Occipital lobe (tissue), 3 donors: ENCODE measurements at places on chromosomes 4 and X.
A peak's percentile ranks its signal among the peaks of the same experiment; 100 is the strongest.

GRCh38 chrX:153875391-153876111 lies 10.4 kb downstream of the L1CAM start:
- no peak for DNase-seq

DNA sequence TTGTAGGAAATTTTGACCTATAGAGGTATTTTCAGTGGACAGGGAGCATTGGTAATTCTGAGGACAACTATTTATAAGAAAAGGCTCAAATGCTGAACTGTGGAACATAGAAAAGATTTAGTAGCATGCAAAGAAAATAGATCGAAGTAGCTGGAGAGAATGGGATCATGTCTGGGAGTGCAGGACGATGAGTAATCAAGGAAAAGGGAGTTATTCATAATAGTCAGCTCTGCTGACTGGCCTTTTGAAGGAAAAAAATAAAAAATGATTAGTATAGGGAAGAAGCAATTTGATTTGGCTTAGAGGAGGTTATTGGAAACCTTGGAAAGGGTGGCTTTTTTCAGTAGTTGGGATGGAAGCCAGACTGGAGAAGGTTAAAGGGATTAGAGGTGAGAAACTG lies 22.9 kb upstream of the ANK2 start:
- no peak for DNase-seq

GRCh38 chrX:13938829-13939530 lies 90.7 kb downstream of the GEMIN8 start:
- DNase-seq = no peak

- DNase-seq = no peak
Measured at GRCh38 chrX:106302304-106302703, 134.2 kb downstream of the PWWP3B start.

DNA sequence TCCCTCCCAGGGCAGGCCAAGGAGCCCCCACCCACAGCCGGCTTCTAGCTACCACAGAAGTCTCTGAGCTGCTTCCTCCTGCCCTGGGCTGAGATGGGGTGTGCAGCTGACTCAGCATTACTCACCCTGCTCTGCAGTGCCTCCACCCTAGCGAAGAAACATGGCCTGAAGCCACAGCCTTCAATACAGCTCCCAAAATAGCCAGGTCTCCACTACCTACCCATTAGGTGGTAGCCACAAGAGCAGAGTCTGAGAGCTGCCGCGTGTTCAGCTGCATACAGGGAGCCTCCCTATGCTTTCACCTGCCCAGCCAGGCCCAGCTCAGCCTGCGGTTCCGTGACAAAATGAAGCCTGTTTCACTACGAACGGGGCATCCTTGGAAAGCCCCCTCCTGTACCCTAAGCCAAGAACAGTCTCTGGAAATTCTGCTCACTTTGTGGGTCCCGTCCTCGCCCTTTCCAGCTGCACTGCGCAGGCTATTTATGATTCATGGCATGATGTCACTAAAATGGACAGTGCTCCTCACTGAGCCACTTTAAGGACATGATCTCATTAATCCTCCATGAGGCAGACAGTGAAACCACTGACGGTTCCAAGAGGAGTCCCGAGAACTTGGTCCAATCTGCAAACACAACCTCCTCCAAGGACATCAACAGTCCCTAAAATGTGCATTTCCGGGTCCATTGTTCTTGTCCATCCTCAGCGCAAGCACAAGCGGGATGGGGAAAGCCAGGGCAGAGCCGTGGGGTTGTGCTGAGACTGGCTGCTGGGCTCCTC lies 20.2 kb downstream of the WDR1 start:
- DNase-seq = peak; percentile 44

GRCh38 chr4:76995776-76996175 lies 46.2 kb downstream of the SEPTIN11 start:
- no peak for DNase-seq

DNA sequence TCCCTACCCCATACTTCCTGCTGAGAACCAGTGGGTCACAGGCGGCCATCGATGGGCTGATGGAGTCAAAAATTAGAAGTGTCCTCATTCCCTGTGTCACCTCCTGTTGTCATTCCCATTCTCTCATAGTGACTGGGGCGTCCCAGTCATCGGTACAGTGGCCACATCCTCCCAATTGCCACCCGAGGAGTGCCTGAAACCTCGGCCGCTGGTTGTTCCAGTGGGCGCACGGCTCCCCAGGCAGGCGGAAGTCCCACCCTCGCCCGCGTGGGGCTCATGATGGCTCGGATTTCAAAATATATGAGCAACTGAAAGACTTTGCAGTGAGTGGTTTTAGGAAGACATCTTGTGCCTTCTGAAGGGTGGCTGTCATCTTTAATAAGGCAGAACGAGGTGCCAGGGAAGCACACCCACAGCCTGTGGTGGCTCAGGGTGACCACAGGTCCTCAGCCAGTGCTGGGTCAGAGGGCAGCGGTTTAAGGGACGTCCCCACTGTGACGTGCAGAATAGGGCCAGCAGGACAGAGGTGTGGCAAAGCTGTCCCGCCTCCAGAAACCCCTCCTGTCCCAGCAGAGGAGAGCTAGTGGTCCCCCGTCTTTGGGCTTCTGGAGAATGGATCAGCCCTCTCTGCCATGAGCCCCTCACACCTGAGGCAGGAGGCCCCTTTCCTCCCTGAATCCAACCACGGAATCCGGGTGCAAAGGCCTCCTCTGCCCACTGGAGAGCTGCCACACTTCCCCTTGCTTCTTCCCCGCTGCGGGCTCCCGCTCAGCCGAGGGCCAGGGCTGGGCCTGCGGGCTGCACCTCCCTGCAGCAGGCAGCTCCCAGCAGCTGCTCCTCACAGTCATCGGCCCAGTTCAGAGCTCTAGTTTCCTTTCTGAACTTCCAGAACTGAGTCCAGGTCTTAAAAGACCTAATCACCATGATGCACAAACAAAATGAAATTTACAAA lies 90.4 kb downstream of the ABLIM2 start:
- no peak for DNase-seq

DNA sequence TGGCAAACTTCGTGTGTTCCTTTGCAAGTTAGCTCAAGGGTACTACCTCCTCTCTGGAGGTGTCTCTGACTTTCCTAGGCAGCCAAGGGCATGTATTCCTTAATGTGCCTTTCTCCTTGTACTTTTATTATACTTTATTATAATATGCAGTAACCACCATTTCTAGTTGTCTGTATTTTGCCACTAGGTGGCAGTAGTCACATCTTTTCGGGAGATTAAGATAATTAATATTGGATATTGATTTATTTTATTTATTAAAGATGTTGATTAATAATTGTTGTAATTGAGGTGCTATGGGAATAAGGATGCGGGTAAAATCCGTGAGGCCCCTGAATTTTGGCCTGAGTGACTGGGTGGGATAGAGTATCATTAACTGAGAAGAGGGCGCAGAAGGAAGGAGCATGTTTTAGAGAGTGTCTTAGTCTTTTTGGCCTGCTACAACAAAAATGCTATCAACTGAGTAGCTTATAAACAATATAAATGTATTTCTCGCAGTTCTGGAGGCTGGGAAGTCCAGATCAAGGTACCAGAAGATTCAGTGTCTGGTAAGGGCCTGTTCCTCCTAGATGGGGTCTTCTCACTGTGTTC lies 153.3 kb downstream of the TMEM164 start:
- DNase-seq = no peak

DNA sequence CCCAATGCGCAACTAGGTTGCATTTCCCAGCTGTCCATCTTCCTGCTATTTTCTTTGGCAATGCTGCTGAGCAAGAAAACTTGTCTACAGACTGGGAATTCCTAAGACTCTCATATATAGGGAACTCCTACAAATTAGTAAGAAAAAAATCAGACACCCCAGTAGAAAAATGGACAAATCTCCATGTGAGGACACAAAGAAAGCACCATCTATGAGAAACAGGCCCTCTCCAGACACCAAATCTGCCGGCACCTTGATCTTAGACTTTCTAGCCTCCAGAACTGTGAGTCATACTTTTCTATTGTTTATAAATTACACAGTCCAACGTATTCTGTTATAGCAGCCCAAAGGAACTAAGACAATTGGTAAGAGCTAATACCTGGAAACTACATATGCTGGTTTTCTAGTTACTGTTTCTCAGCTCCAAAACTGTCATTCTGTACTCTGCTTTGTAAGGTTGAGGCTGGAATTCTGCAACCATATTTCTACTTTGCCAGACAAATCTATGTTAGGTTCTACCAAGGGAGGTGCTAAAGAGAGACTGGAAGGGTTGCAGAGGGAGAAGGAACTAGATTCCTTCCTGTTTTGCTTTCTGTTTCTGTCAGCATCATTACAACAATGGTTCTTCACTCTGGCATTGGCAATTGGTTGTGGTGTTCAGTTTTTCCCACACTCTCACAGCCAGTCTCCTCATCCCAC lies 35.7 kb upstream of the FAM241A start:
- DNase-seq = no peak

GRCh38 chrX:143017272-143017671 lies 8.5 kb upstream of the SPANXN4 start:
- no peak for DNase-seq

DNA sequence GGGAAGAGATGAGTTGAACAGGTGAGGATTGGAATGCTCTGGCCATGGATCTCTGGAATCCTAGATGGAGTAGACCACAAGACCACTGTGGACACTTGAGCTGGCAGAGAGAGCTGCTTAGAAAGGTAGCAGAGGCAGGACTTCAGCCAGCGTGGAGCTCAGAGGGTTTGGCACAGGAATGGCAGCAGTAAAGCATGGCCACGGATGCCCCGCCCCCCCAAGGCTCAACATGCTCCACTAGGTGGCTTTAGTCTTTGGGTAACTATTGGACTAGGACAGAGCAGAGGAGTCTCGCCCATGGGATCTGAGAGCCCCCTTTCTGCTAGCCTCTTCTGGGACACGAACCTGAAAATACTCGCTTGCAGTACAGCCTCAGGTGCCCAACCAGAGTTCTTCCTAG lies 150.1 kb upstream of the NEIL3 start:
- no peak for DNase-seq

DNA sequence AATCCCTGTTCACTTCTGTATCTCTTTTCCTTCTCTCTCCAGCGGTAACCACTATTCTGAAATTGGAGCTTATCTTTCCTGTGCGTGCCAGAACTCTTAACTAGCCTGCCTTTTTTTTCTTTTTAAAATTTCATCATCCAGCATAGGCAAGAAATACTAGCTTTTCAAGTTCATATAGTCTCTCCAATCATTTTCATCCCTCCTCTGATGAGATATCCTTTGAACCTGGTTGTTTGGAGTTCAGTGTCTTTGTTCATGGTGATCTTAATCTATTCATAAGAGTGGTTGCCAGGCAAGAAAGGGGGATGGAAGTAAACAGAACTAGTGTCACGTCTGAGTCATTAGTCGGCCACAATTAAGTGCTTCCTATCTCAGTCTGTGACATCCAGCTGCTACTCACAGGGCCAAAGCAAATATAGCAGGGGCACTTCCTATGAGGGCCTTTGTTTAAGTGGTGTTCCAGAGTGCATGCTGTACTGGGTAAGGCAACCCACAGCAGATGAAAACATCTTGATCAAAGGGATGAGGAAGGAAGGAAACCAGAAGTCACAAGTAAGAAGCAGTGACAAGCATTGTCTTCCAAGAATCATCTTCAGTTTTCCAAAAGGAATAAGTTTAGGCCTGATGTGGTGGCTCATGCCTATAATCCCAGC lies 56.4 kb upstream of the XIAP start:
- no peak for DNase-seq

- DNase-seq = peak; percentile 69
Measured at GRCh38 chrX:118839334-118839958, 15.8 kb downstream of the ZCCHC12 start.

- no peak for DNase-seq
Measured at GRCh38 chr4:855880-856224, 29.9 kb upstream of the CPLX1 start.

GRCh38 chr4:174665799-174666198 lies 143.5 kb upstream of the HPGD start:
- no peak for DNase-seq

DNA sequence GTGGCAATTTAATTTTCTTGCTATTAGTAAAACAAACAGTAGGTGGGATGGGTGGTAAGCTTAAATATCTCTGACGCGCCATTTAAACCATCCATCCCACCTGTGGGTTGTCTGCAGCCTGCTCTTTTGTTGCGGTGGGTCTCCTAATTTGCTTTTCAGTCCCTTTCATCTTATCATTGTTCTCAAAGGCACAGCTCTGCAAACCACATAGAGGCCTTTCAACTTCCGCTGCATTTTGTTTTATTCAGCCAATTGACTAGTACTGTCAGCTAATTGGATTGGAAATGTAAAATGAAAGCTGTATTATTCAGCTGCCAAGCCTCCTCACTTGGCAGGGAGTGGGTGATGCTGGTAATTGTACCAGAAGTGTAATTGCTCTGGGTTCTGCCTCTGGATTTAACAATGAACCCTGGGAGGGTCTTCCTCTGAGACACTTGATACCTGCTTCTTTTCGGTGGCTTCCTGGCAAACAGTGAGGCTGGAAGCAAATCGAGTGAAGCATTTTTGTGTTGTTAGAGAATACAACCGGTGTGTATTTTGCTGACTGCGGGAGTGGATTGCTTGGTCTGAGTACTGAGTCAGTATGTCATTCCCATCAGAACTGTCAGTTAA lies 165.6 kb downstream of the FRAS1 start:
- DNase-seq = no peak

DNA sequence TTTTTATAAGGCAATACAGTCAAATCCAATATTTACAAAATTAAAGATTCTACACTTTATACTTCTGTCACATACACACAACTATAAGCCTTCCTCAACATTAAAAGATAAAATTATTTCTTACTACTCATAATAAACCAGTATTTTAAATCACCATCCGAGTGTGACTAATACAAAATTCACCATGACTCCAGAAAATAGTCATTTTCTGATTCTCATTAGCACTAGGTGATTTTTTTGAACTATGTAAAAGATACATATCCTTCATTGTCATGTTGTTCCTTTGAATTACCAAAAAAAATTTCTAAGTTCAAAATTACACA lies 646 bp upstream of the SLC7A11 start:
- DNase-seq = no peak

DNA sequence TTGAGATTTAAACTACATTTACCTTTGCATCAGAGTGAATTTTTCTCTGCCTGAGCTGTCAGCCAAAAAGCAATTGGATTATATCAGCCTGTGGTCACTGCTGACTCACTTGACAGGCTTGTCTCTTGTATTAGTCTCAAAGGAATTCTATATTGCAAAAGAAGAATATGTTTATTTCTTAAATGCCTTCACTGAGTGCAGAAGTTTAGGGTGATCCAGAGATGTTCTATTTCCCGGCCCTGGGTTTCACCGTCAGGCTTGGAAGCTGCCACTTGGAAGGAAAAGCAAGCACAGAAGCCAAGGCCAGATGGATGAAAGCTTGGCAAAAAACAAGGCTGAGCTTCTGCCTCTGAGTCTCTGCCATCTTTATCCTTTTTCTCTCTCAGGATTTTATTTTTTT lies 80.9 kb downstream of the FAM114A1 start:
- peak; percentile 15 for DNase-seq

- no peak for DNase-seq
Measured at GRCh38 chr4:66574145-66574978, 904.1 kb upstream of the EPHA5 start.

- DNase-seq = no peak
Measured at GRCh38 chr4:8355864-8356565, 84.5 kb downstream of the ACOX3 start.
